ENCODE measurements at places on chromosomes 5 and 9.

DNA sequence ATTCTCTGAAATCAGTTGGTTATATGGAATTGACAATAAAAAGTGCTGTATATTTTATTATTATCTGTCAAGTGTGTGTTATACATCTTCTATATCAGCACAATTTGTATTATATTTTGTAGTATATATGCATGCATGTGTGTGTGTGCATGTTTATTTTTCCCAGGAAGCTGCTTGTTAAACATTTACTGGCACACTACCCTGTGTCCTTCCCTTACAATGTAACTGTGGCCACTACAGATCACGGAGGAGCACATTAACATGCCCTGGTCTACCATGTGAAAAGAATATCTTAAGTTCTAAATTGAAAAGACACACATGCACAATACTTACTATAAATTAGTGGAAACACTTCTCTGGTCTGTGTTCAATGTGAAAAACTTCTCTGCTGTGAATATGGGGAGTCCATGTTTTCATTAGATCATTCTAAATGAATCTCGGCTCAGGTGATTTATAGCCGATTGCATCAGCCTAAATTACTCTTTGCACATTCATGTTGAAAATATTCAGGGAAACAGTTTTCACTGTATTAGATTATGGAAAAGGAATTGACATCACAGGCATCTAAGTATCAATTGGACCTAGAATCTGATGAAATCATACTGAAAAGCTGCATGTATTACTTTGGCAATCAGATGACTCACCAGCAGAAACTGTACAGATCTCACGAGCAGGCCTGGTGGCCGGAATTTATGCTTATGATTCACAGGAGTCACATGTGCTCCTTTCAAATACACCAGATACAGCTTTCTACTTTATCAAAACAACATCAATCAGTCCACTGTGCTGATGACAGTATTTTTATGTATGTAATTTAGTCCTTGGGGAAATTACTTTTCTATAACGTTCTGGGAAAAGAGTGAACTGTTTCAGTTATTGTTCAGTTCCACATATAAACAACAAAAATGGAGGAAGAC is 39.4 kb downstream of the LURAP1L start:
- DNase-seq, result no peak

DNA sequence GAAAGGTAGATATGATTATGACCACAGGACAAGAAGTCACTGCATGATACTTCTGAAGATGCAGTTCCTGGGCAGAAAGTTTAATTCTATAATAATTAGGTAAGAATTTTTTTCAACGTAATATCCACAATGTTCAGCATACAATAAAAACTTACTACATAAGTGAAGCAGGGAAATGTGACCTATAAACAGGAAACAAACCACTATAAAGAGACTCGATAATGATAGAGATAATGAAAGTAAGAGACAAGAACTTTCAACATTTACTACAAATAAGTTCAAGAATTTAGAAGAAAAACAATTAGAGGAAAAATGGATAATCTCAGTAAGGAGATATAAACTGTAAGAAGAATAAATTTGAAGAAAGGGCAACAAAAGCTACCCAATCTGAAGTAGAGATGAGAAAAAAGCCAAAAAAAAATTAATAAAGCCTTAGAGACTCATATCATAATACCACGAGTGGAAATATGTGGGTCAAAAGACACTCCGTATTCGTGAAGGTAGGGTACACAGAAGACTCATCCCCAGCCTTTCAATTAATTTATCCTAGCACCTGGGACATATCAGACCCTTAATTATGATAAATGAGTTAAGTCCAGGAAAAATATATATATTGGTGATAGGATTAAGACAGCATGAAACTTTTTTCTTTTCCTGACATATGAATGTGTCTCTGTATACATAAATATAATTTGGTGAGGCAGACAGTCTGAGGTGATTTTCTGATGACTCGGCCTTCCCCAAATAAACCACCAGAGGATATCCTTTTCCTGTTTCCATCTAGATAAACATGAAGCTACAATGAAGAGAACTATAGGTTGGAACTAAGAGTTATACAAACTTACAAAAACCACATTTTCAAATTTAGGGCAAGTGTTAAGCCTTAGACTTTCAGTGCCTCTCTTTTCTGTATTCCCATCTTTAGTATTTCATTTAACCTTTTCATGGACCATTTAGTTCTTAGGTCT is 120.4 kb downstream of the RAPGEF6 start:
- no peak for DNase-seq

DNA sequence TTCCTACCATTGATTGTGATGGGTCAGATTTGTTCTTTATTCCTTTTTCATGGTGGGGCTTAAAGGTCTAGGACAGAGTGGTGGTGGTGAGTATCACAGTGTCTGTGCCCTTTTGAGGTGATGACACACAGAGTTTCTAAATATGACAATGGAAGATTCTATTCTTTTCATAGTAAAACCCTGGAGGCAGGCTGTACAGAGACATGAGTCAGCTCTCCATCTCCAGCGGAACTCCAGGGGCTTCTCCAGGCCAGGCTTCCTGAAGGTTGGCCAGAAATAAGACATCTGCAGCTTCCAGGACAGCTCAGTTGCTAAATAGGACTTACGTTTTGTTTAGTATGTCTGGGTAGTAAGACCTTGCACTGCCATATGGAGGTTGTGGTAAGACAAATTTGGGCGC is 229.5 kb downstream of the CD180 start:
- no peak for DNase-seq

DNA sequence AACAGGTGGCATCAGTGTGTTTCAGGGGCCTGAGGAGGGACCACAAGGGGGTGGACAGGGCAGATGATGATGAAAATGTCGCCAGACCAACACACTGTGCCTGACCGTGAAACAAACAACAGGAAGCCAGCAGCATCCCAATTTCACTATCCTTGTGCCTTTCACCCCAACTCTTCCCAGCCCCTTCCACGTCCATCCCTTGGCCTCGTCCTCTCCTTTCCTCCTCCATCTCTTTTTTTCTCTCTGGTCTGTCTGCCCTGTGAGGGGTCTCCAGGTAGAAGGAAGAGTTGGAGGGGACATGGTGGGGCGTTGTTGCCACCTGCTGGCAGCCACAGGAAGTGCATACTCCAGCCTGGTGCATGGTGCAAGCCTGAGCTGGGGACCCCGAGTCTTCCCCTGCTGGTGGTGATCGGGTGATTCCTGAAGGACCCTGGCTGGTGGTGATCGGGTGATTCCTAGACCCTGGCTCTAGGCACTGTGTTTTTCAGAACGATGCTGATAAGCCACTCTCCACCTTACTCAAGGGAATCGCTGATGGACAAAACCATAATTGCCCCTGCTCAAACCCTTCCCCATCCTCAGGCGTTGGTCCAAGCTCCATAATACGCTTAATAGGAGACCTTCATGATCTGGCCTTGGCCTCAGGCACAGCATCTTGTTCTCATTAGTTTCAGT is 21.7 kb upstream of the NSD1 start:
- no peak for DNase-seq

- DNase-seq, result no peak
Observed at GRCh38 chr5:116564312-116564711, 10.3 kb downstream of the SEMA6A start.

Data from NCI-H524 treated with DMSO at 0.1 percent for 48 hours (cell line).